ENCODE measurements at places on chromosomes 2 and 18.

GRCh38 chr18:45044787-45045186, 364.1 kb downstream of the SETBP1 start:
- no peak for DNase-seq

DNA sequence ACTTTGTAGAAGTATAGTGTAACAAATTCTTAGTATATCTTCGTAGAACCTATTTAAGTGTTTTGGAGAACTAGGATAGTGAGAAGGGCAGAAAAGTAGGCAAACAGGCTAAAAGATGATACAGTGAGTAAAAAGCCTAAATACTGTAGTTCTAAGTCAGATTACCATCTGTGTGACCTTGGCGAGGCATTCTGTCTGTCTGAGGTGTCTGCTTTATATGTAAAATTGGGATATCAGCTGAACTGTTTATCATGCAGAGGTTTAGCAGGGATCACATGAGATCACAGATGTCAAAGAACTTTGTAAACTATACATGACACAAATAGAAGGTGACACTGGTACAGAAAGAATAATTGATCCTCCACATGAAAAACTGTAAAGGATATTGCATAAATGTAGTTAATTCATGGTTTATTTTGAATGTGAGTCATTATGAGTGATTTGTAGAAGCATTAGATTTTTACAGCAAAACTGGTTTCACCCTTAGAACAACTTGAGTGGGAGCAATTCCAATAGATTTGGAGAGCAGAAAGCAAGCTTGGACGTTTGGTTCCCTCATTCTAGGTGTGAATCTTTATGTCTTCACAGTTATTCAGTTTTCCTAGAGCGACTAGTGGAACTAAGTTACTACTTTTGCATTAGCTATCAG, 41.9 kb downstream of the TAF1B start:
- DNase-seq, result no peak

DNA sequence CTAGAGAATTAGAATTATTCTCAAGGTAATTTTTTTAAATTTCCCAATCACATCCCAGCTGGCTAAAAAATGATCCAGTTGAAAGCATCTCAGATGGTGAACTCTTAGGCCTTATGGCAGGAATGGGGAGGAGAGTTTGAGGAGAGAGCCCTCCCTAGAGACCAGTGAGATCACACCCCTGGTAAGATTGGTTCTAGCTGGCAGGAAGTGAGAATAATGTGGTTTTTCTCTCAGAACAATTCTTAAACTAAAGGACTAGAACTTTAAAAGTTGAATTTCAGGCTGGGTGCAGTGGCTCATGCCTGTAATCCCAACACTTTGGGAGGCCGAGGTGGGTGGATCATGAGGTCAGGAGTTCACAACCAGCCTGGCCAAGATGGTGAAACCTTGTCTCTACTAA, 120.2 kb downstream of the MYO3B start:
- no peak for DNase-seq

DNA sequence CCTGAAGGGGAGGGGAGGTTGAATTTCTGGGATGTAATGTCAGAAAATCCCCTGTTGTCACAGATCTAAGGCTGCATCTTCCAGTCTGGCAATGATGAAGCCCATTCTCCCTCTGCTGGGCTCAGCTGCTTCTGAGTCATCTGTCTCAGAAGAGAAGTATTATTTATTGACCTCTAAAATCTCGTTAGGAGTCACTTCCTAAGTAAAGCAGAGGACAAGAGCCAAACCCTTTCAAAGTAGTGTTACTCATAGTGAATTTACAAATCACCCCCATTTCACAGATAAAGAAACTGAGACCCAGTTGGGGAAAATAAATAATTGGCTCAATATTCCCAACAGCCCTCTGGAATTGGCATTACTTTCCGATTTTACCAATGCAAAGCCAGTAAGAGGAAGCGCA, 167.3 kb upstream of the SKOR2 start:
- DNase-seq, result no peak

GRCh38 chr2:168465594-168465993, 9.5 kb downstream of the CERS6 start:
- no peak for DNase-seq

GRCh38 chr2:227577555-227577954, 21.1 kb upstream of the SCYGR2 start:
- no peak for DNase-seq

GRCh38 chr2:171317492-171318125, 116.2 kb downstream of the METTL8 start:
- no peak for DNase-seq

DNA sequence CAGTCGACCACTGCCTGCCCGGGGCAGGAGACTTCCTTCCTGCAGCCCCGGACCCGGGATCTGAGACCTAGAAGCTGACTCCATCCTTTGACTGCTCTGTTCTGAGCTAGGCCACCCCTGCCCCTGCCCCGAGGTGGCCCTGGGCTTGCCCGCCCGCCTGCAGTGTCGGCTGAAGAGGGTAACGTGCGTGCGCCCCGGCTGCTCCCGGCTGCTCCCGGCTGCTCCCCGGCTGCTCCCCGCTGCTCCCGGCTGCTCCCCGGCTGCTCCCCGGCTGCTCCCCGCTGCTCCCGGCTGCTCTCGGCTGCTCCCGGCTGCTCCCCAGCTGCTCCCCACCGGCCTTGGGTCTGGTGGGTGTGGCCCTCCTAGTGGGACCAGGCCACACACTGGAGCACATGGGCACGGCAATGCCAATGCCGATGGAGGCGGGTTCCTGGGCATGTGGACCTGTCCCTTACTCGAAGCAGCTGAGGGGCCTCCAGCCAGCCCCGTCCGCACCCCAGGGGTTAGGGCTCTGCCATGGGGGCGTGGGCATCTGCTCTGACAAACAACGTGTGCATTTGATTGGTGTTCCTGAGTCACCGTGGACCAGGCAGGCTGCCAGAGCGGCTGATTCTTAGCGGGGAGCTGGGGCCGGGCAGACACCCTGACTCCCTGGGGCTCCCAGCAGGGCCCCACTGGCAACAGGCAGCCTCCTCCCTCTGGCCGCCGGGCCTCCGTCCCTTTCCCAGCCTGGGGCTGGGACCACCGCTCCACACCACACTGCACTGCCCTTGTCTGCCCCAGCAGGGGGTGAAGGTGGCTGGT, 2.0 kb upstream of the GAL3ST2 start:
- peak; percentile 28 for DNase-seq

DNA sequence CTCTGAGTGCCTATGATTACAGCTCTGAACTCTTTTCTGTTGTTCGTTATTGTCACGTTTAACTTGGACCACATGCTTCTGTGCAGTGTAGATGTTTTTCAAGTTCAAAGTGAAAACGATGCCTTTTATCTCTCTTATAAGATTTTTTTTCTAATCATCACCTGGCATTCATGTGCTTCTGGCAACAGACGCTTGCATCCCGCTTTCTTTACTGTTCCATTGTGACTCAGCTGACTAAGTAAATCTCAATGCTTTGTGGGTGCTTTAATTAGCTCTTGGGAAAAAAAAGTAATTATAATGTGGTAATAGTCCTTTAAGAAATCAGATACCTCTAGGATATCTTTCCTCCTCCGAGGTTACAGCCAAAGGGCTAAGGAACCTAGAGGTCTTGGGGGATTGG, 31.2 kb upstream of the RMP24 start:
- DNase-seq, result no peak

- DNase-seq, result peak; percentile 30
These were observed 151.1 kb downstream of the MBP start for GRCh38 chr18:76981396-76981968.

DNA sequence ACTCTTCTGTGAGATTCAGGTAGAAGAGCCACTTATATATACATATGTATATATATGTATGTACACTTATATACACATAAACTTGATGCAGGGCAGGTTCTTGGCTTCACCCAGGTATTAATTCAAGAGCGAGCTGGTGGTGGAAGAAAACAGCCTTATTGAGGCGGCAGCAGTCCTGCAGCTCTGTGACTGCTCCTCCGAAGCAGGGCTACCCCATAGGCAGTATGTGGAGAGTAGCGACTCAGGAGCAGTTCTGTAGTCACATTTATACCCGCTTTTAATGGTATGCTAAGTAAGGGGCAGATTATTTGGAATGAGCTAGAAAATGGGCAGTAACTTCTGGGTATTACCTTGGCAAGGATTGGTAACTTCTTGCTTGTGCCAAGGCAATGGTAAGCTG, 280.6 kb upstream of the TFPI start:
- no peak for DNase-seq

DNA sequence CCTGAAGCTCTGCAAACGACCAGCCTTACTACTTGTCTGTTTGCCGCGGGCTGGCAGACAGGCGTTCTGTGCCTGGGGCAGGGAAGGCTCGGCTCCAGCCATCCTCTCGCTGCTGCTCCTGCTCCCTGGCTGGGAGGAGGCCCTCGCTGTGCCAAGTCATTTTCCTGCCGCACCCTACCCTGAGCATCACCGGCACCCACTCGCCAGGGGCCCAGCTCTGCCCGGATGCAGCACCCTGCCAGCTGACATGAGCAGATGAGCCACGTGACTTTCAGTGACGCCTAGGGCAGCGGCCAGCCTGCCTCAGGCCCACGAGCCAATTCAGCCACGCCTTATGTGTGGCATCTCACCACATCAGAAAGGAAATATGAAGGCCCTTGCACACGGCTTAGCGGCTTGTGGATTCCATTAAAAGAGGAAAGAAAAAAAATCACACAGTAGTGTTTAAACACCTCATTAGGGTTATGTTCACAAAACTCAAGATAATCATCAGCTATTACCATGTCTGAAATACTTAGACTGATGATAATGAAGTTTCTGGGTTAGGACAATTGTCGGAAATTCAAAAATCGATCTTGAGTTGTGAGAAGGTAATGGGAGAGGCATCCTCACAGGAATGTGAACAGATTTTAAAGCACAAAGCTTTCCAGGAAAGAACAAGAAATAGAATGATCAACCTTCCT, 250.5 kb downstream of the TWIST2 start:
- DNase-seq, result no peak
